NCI-H1436 (cell line): ENCODE measurements at places on chromosomes 4 and X.

DNA sequence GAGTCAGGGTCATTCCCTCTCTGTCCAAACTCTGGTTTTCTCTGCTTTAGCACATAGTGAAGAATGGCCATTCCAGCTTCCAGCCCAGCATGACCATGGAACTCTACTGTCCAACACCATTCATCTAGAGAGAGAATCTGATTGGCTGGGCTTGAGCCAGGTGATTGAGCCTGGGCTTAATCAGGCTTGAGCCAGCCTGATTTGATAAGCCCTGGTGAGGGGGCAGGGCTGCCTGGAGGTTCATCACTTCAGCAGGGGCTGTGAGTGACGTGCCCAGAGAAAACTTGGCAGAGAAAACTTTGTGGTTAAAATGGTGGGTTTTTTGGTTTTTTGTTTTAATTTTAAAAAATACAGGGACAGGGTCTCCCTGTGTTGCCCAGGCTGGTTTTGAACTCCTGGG, 62.5 kb downstream of the KIAA0232 start:
- no peak for DNase-seq

- DNase-seq = no peak
Observed at GRCh38 chr4:81207828-81208227, 7.2 kb downstream of the PRKG2 start.

DNA sequence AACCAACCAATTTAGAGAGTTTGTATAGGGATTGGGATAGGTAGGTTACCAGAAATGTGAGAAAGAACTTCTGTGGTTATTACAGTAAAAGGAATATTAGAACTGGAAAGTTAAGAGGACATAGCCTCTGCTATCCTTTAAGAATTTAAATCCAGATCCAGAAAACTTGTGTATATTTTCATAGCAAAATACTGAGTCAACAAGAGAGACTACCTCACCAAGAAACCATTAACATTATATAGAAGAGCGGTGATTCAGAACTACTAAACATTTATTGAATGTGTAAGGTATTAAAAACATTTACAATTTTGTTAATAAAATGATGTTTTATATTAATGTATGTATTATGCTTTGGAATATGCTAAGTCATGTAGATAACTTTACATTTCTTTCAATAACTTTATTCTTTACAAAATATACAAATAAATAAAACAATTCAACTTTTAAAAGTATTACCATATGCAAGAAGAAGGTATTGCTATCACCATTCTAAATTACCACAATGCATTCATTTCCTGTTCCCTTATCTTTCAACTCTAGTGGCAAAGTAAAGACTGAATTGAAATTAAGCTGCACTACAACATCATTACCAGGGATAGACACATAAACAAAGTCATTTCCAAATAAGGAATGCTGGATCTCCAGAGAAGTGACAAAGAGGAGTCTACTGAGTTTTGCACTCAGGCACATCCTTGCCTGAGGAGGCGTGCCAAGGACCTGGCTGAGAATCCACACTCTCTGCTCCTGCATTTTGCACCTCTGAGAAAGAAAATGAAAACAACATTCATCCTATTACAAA, 6.1 kb upstream of the BDH2 start:
- no peak for DNase-seq

DNA sequence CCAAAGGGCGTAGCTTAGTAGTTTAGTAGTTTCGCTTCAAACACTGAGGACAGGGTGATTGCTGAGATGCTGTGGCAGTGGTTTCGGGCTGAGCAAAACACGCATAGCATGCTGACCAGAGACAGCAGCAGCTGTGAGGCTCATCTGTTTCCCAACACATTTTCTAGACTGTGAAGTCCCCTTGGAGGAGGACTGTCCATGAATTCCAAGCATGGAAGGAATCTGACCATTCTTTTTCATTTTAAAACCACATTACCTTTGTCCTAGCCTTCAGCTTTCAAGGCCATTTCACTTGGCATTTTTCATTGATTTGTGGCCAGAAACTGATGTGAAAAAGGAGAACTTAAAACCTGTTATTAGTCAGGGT, 240.9 kb downstream of the PALLD start:
- DNase-seq = no peak

- no peak for DNase-seq
Observed at GRCh38 chrX:37060999-37061398, 52.8 kb downstream of the FAM47C start.

DNA sequence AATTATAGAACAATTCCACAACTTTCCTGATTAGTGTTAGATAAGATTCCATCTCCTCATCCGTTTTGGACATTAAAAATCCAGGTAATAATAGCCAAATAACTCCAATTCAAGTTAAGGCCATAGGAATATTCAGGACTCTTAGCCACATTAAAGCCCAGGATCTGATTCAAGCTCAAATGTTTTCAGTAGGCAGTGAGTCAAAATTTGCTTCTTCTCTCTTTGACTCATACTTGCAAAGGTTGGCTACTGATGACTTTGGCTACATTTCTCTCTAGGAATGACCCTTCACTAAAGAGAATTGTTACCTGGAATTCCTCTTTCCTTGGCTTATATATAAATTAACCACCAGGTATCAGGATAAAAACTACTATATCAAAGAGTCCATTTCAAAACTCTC, 354.9 kb upstream of the HS3ST1 start:
- no peak for DNase-seq
